Hepatic stellate cell (primary cell): ENCODE measurements at places on chromosomes 11 and 22.

- DNase-seq: no peak
Observed at GRCh38 chr11:47302853-47303252, 32.9 kb downstream of the MADD start.

GRCh38 chr11:68460741-68461574 is at the start of gene PPP6R3:
Gene PPP6R3, plus strand, starts transcription at chr11:68460752. Its CDS starts 76,913 bp downstream, at chr11:68537665.
- peak; percentile 66 for DNase-seq

DNA sequence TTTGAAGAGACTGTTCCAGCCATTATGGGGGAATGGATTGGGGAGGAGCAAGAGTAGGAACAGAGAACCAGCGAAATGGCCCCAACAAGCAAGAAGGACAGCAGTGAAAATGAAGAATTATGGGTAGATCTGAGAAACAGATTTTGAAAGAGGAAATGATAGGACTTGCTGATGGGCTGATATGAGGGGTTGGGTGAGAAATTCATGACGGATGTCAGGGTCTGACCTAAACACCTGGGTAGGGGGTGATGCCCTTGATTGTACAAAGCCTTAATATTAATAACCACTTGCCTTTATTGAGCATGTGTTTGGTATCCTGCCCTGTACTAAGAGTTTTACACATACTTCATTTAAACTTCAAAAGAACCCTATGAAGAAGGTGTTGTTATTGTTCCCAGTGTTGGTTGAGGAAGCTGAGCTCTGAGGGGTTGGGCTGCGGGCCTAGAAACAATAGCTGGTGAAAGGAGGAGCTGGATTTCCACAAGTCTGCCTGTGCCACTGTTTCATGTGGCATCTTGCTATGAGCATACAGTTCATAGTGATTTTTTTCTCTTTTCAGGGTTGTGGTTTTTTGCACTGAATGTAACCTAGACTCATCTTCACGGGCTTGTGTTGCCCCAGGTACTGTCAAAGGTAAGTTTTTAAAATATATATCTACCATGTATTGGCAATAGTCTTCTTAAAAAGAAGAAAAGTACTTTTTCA is 61.1 kb upstream of the TNRC6B start:
- no peak for DNase-seq

- DNase-seq: no peak
Observed at GRCh38 chr11:110860461-110860860, 148.2 kb upstream of the ARHGAP20 start.

- no peak for DNase-seq
Observed at GRCh38 chr11:111730871-111731591, 35.2 kb downstream of the PPP2R1B start.

DNA sequence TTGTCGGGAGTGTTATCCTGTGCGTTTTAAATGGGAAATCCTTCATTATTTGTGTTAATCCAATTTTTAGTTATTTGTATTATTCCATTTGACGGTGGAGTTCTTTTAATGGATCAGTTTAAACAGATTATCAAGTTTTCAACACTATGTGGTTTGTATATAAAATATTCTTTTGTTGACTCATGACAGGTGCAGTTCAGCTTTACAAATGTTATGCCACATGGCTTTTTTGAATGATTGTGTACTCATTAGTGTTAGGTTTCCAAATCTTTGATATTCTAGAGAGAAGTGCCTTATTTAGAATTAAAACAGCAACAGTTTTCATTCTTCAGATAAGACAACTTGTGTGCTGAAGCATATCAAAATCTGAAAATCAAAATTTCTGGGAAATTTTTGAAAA is 2.4 kb downstream of the JAM3 start:
- DNase-seq: no peak

GRCh38 chr22:20424932-20425565 is 12.6 kb downstream of the SCARF2 start:
- DNase-seq: no peak

GRCh38 chr11:25535467-25536272 is 796.3 kb upstream of the ANO3 start:
- no peak for DNase-seq

DNA sequence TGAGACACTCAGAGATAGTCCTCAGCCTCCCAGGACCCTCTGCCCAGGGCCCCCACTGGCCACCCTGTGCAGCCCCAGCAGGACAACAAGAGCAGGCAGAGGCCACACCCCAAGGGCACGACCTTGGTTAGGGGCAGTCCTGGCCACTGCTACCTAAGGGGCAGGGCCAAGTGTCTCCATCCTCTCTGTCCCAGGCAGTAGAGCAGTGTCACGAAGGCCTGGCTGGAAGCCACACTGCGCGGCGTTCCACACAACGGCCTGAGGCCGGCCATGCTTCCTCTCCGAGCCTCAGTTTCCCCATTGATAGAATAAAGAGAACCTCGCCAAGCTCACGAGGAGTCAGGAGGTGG is 1074.3 kb downstream of the BRD1 start:
- DNase-seq: no peak

DNA sequence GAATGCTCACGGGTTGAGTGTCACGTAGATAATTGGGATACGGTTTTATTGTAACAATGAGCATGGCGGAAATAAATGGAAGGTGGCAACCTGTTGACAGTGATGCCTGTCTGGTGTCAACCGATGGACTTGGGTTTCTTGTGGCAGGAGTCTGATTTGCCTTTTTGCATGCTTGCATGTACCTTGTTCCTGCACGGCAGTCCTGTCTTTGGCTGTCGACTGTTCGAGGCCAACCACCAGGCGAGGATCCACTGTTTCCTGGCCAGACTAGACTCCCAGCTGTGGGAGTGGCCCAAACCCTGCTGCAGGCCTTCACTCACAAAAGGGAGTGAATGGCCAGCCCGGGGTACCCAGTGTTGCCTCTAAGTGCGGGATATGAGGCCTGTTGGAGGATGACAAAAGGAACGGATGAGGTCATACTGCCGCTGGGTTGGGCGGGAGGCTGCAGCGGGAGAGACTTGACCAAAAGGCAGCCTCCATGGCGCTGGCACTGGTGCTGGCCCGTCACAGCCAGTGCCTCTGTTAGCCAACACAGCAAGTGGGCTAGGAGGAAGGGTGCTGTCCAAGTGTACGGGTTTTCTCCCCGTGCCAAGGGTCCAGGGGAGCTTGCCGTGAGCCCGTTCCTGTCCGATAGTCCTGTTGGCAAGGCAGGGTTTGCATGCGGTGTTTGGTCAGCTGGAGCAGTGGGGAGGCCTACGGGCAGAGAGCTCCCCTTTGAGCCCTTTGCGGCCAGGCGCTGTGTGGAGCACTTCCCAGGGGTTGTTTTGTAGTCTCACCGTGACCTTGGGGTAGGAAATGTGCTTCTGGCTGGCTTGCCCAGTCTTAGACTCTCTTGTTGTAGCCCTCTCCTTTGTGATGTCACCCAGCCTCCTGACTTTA is 974 bp downstream of the DGCR8 start:
- peak; percentile 57 for DNase-seq
